ENCODE measurements at places on chromosomes 6 and 20.

- no peak for DNase-seq
These were observed 5.0 kb downstream of the FAM217B start for GRCh38 chr20:59945175-59945574.

DNA sequence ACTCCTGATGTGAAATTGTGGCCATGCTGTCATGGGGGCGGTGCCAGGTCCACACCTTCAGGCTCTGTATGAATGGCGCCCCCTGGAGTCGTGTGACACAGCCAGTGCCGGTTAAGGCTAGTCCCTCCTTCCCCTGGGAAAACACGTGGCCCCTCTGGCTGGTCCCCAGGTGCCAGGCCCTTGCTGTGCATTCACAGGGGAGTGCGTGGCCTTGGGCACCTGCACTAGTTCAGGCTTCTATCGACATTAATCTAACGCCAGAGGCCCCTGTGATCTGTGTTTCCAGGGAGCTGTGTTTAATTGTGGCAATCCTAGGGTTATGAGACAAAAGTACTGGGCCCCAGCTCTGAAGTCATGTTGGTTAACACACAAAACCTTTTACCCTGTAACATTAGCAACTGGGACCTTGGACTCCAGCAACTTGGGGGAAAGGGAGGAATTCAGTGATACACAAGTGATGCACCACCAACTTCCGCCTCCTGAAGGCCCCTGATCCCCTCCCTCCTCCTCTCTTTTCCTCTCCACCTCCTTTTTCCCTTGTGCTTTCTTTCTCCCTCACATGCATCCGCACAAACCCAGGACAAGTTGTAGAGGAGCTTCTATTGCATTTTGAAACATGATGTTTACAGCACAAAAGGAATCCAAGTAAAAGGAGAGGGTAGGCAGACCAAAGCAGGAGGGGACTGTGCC is 74.0 kb downstream of the SSR1 start:
- DNase-seq: peak; percentile 43

DNA sequence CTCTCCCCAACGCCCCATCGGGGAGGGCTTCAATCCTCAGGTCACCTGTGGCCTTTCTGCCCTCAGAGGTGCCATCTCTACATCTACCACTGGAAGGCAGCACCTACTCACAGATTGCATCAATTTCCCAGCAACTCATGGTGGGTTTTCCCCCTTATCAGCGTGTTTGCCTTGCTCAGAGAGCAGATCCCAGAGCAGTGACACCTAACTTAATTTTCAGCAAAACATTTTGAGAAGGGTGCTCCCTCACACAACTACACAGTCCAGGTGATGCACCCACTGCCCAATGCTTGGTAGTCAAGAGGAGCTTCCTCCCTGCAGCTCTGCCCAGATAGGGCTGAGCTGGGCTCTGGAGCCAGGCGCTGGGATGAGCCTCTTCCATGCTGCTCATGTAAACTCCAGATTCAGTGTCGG is 48.2 kb downstream of the PLG start:
- no peak for DNase-seq

GRCh38 chr20:64192406-64192805 is 28.2 kb downstream of the MYT1 start:
- no peak for DNase-seq

DNA sequence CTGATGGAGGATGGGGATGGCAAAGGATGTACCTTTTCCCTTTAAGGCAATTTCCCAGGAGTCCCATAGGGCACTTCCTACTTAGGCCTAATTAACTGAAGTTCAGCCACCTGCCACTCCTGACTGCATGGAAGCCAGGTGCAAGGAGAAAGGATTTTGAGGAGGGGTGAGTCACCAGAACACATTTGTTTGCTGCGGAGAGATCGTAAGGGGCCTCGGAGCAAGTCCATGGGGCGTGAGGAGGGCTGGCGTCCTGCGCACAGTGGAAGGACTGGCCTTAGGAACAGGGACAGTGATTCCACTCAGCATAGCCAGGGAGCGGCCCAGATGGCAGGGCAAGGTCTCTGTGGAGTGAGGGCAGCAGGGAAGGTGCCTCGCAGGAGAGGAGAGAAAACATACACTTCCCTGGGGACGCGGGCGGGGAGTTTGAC is 11.8 kb upstream of the MAP1LC3A start:
- no peak for DNase-seq

- DNase-seq: no peak
These were observed 4.4 kb downstream of the SULF2 start for GRCh38 chr20:47780720-47781389.

DNA sequence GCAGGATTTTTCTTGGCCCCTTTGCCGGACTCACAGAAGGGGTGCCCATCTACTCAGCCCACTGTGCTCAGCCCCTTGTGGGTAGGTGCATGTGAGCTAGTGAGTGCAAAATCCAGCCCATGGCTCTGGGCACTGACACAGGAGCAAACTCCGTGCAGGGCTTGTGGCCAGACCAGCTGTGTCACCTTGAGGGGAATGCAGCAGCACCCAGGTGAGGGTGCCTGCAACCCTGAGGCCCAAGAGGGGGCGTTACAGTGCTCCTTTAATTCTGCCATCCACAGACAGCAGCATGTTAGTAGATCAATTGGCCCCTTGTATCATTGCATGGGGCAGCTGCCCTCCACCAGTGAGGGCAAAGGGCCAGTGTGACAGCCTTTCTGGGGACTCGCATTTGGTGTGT is 12.9 kb upstream of the IYD start:
- no peak for DNase-seq

- no peak for DNase-seq
These were observed 275.3 kb downstream of the HIVEP2 start for GRCh38 chr6:142669471-142670351.

DNA sequence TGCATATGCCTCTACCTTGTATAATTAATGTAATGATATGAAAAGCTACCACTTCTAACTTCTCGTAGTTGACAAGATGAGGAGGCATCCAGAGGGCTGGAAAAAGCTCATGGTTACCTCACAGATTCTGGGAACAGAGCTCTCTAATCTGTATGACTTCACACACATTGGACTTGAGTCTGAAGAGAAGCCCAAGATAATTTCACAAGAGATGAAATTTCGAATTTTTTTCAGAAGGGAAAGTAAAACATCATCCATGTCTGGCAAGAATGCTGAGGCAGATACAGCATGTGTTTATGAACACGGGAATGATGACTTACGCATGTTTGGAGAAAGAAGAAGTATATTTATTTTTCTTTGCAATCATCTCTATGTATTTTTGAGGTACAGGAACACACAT is 141.8 kb upstream of the TENT5A start:
- no peak for DNase-seq

- no peak for DNase-seq
These were observed 30.1 kb downstream of the CASP8AP2 start for GRCh38 chr6:89859744-89860143.

GRCh38 chr6:153123801-153124200 is 7.3 kb downstream of the RGS17 start:
- no peak for DNase-seq

DNA sequence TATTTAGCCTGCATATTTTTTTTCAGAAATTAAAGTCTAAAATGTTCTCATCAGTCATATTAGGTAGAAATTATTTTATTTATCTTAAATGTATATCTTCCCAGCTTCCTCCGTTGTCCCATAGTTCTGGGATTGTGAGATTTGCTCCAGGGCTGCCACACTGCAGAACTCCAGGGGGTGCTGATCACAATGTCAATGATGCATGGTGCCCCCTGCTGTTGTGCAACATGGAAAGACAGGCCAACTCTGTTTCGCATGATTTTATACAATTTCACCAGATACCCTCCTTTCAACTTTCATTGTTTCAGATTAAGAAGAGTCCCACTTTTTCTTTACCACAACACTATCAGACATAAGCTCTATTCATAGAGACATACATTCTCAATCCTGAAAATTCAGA is 35.9 kb downstream of the ID4 start:
- DNase-seq: no peak

DNA sequence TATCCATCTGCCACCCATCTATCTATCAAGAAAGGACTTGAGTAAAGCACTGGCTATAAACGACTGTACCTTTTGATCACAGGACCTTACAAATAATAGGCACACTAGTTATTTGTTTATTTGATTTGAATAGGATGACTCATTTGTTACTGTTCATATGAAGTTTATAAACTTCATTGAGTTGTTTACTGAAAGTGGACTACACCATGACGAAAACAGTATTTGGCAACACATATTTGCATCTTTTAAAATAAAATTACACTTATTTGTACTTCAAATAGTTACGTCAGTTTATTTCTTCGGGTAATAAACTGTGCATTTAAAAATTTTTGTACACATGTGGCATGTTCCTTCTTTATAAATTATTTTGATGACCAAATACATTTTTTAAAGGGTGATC is 133.0 kb downstream of the OGFRL1 start:
- DNase-seq: no peak

GRCh38 chr20:3659492-3660261 is 3.5 kb downstream of the GFRA4 start:
- no peak for DNase-seq

GRCh38 chr6:15682965-15683822 is 20.4 kb upstream of the DTNBP1 start:
- DNase-seq: no peak

GRCh38 chr6:73580247-73581149 is 59.7 kb upstream of the EEF1A1 start:
- peak; percentile 64 for DNase-seq

DNA sequence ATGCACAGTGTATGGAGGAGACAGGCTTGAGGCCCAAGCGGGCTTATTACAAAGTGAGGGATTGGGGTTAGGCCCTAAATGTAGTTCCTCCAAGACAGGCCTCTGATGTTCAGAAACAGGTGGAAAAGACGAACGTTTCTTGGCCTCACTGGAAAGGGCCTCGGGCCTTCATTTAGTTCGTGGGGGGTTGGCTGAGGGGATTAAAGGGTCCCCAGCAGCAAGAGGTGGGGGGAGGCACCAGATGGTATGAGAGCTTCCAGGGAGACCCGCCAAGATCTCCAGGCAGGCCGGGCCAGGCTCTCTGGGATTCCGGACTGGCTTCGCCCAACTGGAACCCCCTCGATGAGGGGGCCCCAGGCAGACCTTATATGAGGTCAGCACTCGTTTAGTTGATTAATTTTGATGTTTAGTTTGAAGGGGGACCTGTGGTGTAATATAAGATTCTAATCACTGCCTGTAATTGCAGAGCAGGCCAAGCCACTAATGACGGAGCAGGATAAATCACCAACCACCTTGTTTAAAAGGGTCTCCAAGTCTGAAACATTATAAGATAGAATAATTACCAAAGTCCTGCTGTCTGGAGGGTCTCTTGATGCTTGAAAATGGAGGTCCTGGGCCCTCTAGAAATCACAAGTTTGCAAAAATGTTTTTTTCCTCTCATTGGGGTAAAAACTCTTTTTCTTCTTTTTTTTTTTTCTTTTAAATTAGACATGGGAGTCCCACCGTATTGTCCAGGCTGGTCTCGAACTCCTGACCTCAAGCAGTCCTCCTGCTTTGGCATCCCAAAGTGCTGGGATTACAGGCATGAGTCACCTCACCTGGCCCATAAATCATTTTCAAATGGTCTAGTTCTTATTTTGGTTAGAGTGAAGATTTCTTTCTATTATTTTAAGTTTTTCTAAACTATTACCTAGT is 2.2 kb downstream of the HMGA1 start:
- DNase-seq: no peak

DNA sequence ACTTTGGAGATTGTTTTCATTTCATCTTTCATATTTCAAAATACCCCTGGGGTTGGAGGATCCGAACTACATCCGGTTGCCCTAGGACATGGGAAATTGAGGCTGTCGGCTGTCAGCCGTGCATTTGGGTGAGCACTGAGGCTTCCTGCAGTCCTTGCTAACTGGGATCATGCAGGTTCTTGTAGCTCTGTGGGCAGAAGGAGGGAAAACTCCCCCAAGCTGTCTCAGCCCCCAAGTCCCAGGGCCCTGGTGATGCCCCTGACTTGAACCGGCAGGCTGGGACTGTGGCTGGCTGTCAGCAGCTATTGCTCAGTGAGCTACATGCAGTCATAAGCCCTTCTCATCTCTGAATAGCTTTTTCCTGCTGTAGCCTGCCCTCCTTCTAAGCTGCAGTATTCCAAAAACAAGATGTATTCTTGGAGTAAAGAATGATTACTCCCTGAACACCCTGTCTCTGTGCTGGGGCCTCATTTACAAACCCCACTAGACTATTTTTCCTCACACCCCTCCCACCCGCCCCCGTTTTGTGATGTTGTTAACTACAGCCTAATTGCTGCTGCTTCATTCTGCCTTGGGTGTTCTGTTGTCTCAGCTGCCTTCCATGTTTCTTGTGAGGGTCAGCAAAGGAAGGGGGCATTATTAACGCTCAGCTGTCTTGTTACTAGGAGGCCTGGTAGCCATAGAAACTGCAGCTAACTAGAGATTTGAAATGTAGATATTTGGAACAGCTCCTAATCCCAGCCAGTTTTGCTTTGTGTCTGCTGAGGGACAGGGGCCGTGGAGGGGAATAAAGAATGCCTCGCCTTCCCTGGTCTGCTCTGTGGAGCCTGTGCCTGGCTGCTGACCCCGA is 18.1 kb downstream of the MTRES1 start:
- DNase-seq: no peak

DNA sequence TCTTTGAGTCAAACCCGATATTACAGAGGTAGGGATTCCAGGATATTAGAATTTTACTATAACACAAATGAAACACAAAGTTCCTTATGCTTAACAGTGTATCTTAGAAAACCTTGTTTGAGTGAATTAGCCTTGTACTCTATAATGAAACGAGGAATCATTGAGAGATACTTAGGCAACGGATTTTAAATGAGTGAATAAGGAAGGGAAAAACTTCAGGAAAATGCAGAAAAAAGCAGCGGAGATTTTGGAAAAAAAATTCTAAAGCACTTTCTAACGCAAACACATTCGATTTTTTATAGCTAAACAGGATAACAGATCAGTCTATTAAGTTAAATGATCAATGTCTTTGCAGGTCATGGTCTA is 137.3 kb downstream of the HFE start:
- no peak for DNase-seq

DNA sequence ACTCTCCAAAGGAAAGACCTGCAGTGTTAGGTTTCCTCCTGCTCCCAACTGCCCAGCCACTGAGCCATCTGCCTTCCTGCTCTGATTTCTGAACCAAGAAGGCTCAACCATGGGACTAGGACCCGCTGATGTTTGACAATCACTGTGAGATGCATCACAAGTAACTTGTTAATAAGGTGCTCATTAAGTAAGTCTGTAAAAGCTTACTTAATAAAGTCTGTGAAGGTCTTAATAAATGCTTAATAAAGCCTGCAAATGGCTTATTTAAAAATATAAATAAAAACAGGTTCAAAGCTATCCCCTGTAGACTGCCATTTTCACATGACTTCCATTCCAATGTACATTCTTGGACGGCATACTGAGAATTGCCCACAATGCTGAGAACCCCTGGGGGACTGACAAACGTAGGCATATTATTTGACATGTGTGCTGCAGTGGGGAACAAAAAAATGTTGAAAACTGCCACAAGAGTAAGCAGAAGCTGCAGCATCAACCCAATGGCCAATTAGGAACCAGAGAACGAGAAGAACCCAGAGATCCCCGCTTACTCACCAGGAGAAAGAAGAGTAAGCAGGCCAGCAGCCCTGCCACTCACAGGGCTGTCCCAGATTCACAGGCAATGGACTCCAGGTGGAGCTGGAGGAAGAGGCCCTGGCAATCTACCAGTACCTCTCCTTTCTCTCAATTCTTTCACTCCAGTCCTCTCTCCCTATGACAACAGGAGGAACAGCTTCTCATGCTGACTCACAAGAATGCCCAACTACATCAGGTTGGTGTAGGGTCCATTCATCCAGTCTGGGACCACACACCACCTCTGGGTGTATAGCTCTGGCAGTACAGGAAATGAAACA is 19.5 kb downstream of the KIF13A start:
- DNase-seq: no peak

Measured in stimulated activated CD8-positive, alpha-beta memory T cell treated with anti-CD3 and anti-CD28 coated beads, Interleukin-4, amount 100 ng/mL, for 1 hour (primary cell).